Ovary (tissue), 10 donors: ENCODE measurements at places on chromosomes 3 and 15. TPM values are rescaled to one million over a fixed set of nuclear protein-coding genes. Genes with fewer than 3 reads are reported as not detected.
A peak's percentile ranks its signal among the peaks of the same experiment; 100 is the strongest.

The P2RY12 gene
- 0.69 TPM for total RNA-seq

The DGKG gene
- 4.1 TPM for total RNA-seq

The STXBP5L gene
- 7.6 TPM for total RNA-seq

The CLRN1 gene
- not detected for total RNA-seq

The EFL1 gene
- total RNA-seq: 8.1 TPM

The LRTM1 gene
- total RNA-seq: not detected

The HYKK gene
- total RNA-seq: 7.9 TPM

The DCLK3 gene
- not detected for total RNA-seq

The NECTIN3 gene
- total RNA-seq: 42.0 TPM

The RTP1 gene
- total RNA-seq: not detected

The ATP13A5 gene
- not detected for total RNA-seq

DNA sequence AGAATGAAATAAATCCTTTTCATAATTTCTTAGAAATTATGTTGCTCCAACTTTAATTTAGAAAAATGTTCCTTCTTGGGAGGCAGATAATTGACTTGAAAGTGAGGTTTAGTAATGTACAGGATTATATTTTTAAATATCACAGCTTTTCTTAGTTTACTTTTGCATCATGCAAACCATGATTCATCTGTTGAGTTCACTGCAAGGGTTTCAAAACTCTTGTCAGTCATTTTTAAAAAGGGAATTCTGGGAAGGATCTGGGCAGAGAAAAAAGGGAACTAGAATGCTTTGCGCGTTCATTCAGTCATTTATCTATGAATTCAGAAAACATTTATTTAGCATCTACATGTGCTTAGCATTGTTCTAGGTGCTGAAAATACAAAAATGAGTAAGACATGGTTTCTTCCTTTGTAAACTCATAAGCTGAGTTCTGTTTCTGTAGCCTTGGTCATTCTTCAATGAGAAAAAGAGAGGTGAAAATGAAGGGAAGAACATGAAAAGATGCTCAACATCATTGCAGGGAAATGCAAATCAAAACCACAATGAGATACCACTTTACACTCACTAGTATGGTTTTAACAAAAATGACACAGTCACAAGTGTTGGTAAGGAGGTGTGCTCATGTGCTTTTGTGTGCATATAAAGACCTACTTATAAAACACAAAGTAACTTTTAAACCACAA lies 209.1 kb downstream of the NR1D2 start:
- no peak for DNase-seq

DNA sequence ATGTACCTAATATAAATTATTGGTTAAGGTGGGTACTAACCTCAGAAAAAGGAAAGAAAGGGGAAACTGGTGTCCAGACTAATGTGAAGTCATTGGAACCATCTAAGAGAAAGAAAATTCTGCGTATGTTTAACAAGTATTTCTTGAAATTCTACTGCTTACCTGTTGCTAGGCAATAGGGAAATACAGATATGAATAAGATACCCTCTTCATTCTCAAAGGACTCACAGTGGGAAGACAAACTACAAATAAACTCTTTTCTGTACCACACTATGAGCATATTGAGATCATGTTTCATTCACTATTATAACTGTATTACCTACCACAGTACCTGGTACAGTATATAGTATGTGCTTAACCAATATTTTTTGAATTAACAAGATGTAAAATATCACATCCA lies 140.5 kb upstream of the MLF1 start:
- no peak for DNase-seq

- no peak for DNase-seq
Measured at GRCh38 chr15:73305331-73306211, 63.2 kb downstream of the HCN4 start.

DNA sequence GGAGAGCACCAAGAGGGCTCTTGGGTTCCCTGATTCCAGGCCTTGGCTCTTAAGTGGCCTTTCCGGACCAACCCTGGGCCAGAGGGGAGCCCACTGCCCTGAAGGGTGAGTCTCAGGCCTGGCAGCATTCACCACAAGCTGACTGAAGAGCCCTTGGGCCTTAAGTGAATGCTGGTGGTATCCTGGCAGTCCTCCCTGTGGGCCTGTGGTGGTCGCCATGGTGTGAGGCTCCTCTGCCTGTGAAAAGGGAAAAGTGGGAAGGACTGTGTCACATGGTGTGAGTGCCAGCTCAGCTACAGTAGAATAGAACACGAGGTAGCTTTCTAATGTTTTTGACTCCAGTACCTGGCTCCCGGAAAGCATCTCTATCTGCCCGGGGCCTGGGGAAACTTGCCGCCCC lies 15.3 kb downstream of the CHDH start:
- DNase-seq: no peak

- peak; percentile 19 for DNase-seq
Measured at GRCh38 chr3:144031938-144032337, 60.3 kb downstream of the DIPK2A start.

DNA sequence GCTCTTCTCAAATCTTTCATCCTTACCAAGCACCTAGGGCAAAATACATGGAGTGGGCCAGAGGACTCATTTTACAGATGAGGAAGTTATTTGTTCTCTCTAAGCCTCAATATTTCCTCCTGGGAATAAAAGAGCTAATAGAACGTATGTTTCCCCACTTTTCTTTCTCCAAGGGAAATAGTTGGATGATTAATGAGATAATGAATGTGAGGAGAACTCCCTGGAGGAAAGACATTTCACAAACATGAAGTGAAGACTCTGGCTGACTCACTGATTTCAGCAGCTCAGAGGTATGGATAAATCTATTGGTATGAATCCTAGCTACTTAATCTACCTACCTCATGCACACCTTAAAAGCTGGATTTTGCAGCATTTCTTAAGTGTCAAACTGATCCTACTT lies 98.4 kb downstream of the ECT2 start:
- DNase-seq: no peak

- no peak for DNase-seq
Measured at GRCh38 chr3:10977892-10978510, 14.5 kb upstream of the SLC6A1 start.

- no peak for DNase-seq
Measured at GRCh38 chr3:31890742-31891469, 90.2 kb downstream of the OSBPL10 start.

DNA sequence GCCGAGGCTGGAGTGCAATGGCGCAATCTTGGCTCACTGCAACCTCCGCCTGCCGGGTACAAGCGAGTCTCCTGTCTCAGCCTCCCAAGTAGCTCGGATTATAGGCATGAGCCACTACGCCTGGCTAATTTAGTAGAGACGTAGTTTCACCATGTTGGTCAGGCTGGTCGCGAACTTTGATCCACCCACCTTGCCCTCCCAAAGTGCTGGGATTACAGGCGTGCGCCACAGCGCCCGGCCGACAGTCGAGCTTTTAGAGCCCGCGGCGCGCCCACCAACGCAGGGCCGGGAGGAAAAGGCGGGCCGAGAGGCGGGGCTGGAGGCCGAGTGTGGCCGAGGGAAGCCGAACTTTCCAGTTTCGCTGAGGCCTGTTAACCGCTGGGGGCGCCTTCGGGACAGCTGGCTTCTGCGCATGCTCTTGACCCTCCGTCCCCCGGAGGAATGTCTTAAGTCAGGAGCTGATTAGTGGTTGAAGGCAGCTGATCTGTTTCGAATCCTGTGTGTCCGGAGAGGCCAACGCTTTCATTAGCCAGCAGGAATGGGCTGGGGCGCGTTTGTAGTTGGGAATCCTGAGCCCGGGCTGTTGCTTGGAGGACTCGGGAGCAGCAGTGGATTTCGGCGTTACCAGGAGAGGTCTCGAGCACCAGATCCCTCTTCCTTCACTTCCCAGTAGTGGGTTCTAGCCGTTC lies 10.0 kb downstream of the RPLP1 start:
- DNase-seq: peak; percentile 98

GRCh38 chr3:110738531-110738930 lies 333.1 kb upstream of the NECTIN3 start:
- DNase-seq: no peak

DNA sequence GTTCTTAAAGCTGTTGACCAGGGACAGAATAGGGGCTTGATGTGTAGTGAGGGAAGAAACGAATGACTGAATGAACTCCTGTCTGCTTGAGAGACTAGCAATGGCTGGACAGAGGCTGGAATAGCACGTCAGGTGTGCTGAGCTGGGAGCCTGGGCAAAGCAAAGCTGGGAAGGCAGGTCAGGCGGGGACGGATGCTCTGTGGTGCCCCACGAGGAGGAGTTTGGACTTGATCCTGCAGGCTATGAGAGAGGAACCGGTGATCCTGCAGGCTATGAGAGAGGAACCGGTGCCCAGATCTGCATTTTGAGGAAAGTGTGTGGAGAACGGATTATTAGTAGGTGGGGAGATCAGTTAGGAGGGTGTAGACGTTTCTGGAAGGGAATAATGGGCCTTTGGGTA lies 31.3 kb upstream of the PSTPIP1 start:
- DNase-seq: no peak

GRCh38 chr15:71294911-71295602 lies 179.8 kb downstream of the THSD4 start:
- no peak for DNase-seq

DNA sequence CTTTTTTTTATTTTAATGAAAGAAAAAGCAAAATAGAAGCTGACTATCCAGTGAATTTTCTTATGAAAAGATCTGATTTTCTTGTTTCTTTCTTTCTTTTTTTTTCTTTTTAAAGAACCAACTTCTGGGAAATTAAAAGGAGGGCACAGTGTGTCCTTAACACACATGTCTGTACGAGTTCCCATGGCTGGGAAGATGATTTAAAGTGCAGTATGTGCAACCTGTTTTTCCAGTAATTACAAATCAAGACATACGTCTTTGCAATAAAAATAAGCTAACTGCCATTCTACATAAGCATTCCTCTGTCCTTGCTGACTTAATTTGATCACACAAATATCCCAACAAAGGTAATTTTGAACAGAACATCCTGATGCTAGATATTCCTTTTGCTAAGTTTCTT lies 416.1 kb downstream of the ROBO1 start:
- DNase-seq: no peak

DNA sequence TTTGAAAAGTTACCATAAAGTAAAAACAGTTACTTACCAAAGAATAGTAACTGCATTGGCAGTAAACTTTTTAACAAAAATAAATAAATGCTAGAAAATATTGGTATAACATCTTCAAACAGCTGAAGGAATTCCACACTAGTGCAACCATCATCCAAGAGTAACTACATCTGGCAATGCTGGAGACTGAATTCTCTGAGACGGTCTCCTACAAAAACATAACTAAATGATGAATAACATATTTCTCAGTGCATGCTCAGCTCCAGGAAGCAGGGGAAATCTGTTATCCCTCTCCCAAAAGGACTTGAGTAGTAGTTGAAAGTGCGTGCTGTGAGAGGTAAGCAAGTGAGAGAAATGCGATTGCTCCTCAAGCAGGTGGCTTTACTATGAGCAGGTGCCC lies 526.8 kb upstream of the CCDC54 start:
- no peak for DNase-seq

DNA sequence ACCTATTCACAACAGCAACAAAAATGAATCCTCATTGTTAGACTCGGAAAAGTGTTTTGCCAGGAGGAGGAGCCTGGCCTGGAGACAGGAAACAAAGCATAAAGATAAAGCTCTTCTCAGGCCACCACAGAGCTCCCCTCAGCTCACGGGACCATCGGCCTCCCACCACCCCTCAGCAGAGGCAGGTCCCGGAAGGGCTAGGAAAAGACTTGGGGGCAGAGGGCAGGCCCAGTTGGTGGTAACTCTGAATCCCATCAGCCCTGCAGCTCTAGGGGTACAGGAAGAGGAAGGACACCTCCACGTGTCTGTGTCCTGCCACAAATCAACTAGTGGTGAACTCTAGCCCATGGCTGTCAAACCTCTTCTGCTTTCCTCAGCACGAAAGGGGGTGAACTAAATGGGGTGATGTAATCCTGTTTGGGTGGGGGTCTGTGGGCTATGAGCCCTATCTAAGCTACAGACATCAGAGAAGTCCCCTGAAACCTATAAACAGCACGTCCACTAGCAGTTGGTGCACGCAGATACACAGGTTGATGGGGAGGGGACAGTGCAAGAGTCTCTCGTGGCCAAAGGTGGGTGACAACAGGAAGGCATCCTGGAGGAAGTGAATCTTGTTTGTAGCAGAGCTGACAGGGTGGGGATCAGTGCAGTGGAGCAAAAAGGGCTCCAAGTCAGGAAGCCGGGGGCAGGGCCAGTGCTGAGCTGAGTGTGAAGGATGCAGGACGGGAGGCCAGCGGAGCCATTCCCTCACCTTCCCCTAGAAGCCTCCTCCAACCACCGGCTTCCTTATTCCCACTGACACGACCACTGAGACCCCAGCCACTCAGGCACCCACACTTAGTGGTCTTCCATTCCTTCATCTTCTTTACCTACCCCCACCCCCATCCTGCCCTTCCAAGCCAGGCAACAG lies 111.1 kb upstream of the HACD2 start:
- no peak for DNase-seq
